Stimulated activated CD8-positive, alpha-beta memory T cell treated with anti-CD3 and anti-CD28 coated beads, Interleukin-15, amount 100 ng/mL, for 1 hour (primary cell): ENCODE measurements at places on chromosomes 12 and 14.

DNA sequence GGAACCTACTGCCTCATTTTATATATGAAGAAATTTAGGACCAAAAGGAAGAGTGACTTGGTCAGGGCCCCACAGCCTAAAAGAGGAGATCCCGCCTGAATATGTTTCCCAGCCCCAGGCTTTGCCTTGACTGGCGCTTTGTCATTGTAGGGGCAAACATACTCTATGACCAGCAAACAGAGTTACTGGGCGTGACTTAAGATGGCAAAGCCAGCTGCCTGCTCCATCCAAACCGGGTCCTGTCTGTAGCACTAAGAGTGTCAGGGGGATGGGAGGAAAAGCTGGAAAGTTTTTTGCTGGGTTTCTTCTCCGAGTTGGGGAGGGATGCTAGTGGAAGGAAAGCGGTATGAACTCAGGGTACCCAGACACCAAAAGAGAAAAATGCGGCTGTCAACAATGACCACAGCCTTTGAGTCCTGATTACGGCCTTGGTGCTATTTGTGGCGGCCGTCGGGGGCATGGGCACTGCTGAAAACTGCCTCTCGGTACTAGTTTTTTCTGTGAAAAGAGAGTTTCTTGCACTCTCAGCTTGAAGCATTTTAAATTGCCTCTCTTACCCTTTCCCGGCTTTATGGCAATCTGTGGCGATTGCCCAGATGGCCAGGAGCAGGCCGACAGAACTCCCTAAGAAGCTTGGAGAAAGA, 82.7 kb downstream of the PRIMA1 start:
- DNase-seq: no peak

DNA sequence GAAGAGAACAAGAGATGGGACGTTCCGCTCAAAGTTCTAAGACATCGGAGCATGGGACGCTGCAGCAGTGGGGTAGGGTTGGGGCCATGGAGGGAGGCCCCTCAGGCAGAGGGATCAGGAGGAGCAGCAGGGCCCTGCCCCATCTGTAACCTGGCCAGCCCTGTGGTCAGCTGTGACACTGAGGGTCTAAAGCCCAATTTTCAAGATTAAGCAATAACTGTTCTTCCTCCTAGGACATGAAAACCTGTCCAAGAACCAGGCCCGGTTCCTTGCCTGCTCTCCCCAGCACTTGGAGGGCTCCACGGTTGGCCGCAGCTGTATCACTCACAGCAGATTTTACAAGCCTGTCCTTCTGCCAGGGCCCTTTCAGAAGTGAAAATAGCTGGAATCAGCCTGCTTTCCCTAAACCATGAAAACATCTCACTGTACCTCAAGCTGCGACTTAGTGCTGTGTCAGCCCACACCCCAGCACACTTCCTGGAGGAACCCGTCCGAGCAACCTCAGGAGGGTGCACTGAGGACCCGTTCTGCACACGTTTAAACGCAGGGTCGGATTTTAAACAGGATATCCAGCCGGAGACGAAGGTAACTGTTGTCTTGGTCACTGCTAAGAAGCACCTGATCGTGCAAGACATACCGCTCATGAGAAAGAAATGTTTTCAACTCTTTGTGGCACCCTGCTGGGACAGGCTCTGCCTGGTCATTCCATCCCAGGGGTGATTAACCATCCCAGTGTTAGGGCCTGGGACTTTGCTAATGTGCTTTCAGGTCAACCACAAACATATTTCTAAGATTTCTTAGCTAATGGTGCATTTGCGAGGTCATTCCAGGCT, 201.9 kb upstream of the DIO3 start:
- no peak for DNase-seq

DNA sequence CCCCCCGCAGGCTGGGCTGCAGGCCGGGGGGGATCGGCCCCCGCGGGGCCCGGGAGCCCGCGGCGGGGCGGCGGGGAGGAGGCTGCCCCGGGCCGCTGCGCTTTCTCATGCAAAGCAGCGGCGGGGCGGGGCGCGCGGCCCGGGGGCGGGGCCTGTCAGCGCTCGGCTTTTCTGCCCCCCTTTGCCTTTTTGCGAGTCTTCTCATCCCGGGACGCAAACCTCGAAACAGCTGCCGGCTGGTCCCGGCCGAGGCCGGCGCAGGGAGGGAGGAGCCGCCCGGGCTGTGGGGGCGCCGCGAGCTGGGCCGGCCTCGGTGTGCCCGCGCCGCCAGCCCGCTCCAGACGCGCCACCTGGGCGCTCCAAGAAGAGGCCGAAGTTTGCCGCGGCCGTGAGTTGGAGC, at the start of gene FZD10:
FZD10 (plus strand) TSS at position 198 of the 400 bp plus-strand sequence. CDS start 479 bp downstream, outside the sequence.
- no peak for DNase-seq

GRCh38 chr12:20830456-20830855, 20.0 kb downstream of the SLCO1B3 start:
- no peak for DNase-seq

GRCh38 chr12:2273288-2273687, 220.5 kb downstream of the CACNA1C start:
- no peak for DNase-seq

- no peak for DNase-seq
Measured at GRCh38 chr12:129215556-129215955, 362.3 kb downstream of the GLT1D1 start.

GRCh38 chr14:37438444-37438843, 156.6 kb downstream of the FOXA1 start:
- no peak for DNase-seq

GRCh38 chr14:94407906-94408305, 19.5 kb upstream of the SERPINA1 start:
- no peak for DNase-seq
